ENCODE measurements at places on chromosomes 2 and 18. TPM values are rescaled to one million over a fixed set of nuclear protein-coding genes. Genes with fewer than 3 reads are reported as not detected.

DNA sequence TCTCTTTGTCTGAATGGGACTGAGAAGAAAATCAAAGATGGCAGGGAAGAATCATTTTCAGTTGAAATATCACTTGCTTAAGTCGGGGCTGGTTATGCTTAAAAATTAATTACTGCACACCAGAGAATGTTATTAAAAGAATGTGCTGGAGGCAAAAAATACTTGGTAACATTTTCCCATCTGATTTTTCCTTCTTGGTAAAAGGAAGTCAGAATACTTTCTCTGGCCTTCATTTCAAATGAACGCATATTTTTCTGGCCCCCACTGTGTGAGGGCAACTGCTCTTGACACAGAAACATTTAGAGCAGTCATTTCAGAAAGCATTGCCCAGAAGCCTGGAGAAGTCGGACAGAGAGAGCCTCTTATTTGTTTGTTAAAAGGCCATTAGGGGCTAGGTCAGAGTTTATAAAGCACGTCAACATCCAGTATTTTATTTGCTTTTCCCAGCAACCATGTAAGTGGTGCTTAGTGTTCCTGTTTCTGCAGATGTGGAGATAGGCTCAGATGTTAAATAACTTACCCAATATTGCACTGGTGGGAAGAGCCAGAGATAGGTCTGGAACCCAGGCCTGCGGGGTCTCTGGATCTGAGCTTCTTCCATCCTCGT, 32.9 kb upstream of the LYPD6B start:
- peaks cover 12% of the 10 kb centered on the region for H3K36me3 ChIP-seq
- H3K4me1 ChIP-seq, result peaks cover 3% of the 10 kb centered on the region
- no peak overlapping the region for H3K4me3 ChIP-seq
- no peak for DNase-seq

CTAGE1 gene
- total RNA-seq, result not detected

UPP2 gene
- total RNA-seq, result not detected

L3MBTL4 gene
- total RNA-seq, result 0.11 TPM

ZNF236 gene
- total RNA-seq, result 22.9 TPM

Measured in activated T-helper 2 cell treated with anti-CD3 and anti-CD28 coated beads, Interferon-gamma antibody, Interleukin-2, Interleukin-4, amounts not matched to agents 10 μg/mL and 5 μg/mL and 100 μg/mL, durations not matched to agents 14 hours and 24 hours and 36 hours (primary cell).